ENCODE measurements at places on chromosomes 6 and 20.

- peak; percentile 81 for DNase-seq
Observed at GRCh38 chr6:140174524-140174923, 800.1 kb upstream of the CITED2 start.

DNA sequence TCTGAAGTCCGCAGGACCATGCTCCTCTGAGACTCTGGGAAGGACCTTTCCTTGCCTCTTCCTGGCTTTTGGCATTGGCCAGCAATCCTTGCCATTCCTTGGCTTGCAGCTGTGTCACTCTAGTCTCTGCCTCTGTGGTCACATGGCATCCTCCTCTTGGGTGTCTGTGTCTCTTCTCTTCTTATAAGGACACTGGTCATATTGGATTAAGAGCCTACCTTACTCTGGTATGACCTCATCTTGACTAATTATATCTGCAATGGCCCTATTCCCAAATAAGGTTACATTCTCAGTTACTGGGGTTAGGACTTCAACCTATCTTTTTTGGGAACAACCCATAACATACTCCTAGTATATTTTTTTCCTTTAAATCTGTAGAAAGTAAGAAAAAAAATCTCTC lies 49.9 kb upstream of the GTSF1L start:
- DNase-seq, result no peak

DNA sequence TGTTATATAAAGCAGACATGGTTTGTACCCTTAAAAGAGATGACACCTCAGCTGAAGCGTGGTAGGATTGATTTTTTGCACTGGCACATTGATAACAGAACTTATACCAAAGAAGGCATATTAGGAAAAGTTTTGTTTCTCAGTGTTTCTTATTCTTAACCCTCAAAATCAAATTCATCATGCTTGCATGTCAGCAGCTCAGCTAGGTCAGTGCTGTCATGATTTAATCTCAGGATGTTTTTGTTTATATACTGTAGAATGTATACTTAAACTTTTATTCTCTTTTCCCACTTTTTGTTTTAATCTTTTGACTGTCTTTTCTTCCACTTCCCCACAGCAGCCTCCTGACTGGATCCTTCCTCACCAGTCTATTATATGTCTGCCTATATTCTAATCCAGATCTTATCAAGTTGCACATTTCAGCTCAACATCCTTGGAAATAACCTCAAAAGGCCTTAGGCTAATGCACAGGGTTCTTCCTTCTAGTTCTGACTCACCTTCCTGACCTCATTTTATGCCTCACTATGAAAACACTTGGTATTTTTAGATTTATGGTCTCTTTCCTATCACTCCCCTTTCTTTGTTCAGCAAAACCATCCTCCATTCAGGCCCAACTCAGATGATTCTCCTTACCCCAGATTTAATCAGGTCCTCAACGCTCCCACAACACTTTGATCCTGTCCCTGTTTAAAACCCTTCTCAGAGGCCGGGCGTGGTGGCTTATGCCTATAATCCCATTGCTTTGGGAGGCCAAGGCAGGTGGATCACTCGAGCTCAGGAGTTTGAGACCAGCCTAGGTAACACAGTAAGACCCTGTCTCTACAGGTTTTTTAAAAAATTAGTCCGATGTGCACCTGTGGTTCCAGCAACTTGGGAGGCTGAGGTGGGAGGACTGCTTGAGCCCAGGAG lies 7.2 kb downstream of the HEBP2 start:
- peak; percentile 28 for DNase-seq

- DNase-seq, result no peak
Observed at GRCh38 chr20:57615445-57615811, 4.8 kb downstream of the ZBP1 start.

DNA sequence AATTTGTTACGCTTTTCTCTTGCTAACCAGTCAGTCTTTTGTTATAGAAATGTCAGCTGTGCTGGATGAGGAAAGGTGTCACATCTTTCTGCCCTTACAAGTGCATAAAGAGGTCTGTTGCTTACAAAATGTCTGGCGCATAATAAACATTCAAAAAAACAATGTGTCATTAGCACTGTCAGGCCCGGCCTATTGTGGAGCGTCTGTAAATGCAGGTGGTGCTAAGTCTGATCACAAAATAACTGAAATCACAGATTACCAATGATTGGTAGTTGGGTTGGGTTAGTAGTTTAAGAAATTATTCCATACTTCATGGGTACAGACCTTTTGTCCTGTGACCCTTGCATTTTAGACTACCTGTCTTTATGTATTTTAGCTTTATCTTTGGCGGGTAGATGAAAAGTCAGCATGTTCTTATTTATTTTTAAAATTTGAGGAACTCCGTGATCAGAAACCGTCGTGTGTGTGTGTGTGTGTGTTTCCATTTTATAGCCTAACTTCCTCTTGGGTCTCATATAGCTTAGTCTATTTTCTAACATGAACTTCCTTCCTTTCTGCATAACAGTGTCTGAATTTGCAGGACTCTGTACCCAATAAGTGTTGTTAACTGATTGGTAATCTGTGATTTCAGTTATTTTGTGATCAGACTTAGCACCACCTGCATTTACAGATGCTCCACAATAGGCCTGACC lies 88.1 kb upstream of the IFNGR1 start:
- DNase-seq, result no peak

GRCh38 chr20:45368221-45368980 lies 5.4 kb downstream of the SYS1 start:
- no peak for DNase-seq

DNA sequence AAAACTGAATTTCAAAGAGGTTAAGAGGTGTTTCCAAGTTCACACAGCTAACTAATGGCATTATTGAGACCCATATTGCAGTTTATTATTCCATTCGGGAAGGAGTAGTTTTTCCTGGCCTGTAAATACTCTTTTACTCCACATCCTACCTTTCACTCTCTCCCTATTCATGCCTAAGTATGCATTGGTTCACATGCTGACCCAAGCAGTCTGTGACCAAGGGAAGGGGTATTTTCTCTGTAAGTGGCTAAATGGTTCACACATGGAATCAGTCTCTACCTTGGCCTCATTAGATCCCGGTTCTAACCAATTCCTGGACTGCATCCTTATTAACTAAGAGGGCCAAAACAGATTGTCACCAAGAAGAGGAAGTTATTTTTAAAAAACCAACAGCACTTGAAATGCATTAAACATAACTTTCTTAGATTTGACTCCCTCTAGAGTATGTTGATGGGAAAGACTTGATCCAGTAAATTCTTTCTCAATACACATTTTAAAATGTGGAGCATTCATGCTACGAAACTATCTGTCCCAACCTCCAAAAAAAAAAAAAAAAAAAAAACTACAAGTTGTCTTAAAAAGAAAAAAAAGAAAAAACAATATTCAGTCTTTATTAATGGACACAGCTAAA lies 17.8 kb upstream of the RSPO3 start:
- peak; percentile 41 for DNase-seq

DNA sequence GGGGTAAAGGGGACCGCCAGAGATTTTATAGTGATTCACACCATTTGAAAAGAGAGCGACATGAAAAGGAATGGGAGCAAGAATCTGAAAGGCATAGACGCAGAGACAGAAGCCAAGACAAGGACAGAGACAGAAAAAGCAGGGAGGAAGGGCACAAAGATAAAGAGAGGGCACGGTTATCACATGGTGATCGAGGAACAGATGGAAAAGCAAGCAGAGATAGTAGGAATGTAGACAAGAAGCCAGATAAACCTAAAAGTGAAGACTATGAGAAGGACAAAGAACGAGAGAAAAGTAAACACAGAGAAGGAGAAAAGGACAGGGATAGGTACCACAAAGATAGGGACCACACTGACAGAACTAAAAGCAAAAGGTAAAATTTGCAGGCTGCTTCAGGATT lies 77.7 kb downstream of the PHF3 start:
- DNase-seq, result no peak

GRCh38 chr6:34992376-34992775 lies 103.3 kb downstream of the ANKS1A start:
- DNase-seq, result no peak

DNA sequence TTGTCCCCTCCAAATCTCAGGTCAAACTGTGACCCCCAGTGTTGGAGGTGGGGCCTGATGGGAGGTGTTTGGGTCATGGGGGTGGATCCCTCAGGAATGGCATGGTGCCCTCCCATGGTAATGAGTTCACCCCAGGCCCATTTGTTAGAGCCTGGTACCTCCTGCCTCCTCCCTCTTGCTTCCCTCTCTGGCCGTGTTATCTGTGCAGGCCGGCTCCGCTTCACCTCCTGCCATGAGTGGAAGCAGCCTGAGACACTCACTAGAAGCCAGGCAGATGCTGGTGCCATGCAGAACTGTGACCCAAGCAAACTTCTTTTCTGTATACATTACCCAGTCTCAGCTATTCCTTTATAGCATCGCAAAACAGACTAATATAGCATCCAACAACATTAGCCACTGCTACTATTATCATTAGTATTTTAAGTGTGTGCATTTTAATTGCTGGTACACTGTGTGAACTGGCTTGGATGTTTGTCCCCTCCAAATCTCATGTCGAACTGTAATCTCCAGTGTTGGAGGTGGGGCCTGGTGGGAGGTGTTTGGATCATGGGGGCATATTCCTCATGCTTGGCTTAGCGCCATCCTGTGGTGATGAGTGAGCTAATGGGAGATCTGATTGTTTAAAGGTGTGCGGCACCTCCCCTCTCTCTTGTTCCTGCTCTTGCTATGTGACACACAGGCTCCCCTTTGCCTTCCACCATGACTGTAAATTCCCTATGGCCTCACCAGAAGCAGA lies 12.2 kb upstream of the OSER1 start:
- DNase-seq, result no peak

DNA sequence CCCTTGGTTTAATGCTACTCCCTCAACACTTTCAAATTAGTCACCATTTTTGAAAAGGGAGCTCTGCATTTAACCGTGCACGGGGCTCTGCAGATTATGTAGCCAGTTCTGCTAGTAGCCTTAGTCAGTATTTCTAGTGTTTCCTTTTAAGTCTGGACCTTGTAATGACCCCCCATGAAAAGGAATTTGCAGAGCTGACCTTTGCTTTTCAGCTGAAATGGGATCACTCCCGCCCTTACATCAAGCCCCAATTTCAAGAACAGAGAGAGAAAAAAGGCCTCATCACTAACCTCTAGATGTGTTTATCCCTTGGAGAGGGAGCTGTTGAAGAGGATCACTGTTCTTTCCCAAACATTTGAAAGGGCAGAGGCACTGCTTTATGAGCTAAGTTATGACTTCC lies 490.7 kb upstream of the BTBD3 start:
- DNase-seq, result no peak

- no peak for DNase-seq
Observed at GRCh38 chr6:13066050-13066449, 262.3 kb downstream of the TBC1D7 start.

GRCh38 chr6:87905101-87905641 lies 142.5 kb upstream of the SPACA1 start:
- DNase-seq, result no peak

DNA sequence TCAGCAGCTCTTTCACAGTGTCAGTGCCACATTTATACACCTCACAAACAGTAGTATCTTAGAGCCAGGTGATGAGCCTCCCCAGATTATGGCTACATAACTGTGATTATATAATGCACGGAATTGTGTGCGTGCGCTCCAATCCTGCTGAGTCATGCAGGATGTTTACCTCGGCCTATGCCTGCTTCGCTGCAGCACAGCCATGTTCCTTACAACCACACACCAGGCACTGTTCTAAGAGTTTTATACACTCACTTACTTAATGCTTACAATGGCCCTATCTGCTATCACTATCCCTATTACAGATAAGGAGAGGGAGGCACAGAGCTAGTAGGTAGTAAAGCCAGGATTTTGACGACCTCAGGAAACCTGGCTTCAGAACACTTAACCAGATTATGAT lies 7.3 kb downstream of the ZKSCAN3 start:
- no peak for DNase-seq

DNA sequence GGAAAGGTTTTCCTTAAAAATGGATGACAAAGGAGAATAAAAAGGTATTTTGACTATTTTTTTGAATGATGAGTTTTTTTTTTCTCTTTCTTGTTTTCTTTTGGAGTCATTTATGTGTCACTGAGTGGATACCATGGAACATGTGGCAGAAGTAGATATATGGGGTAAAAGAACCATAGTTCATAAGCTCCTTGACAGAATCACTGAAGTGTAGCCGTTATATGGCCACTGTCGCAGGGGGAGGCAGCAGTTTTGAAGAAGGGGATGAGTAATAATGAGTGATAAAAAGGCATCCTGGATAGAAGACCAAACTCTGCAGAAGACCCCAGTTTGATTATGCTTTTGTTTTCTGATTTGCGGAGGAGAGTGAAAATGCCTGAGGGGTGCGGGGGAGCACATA lies 15.5 kb downstream of the PTPN1 start:
- no peak for DNase-seq
